ENCODE measurements at places on chromosomes 7 and 10.

- ATAC-seq = peak; percentile 64
Observed at GRCh38 chr10:30493609-30494530, 59.9 kb downstream of the MAP3K8 start.

DNA sequence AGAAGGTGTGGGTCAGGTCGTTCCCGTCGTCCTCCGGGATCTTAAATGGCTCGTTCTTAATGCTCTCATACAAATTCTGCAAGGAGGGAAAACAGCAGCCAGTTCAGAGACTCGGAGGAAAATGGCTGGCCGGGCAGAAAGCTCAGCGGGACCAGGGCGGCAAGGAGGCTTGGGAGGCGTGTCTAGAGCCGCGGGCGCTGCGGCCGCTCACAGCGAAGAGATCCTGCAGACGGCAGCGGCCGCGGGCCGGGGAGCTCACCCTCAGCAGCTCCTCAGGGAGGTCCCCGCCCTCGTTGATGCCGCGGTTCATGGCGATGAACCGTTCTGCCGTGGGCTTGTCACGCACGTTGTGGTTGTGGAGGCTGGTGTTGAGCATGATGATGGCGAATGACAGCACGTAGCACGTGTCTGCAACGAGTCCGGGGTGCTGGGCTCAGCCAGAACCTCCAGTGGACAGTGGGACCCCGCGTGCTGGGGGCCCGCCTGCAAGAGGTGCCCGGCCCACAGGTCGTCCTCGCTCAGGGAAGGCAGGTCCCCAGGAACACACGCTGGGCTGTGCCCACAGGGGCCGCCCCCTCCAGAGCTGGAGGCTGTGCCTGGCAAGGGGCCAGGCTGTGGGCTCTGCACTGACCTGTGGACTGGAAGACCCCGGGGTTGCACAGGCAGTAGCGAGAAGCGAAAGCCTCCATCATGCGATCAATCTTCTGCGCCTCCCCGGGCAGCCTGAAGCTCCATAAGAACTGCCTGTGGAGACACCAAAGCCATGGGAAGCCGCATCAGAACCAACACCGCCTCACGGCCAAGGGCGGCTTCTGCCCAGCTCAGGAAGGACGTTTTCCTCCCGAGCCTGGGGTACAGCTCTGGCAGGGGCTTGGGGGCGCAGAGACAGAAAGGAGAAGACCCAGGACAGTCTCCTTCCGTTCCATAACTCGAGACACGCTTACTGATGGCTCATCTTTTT is 101.6 kb downstream of the CYTH3 start:
- ATAC-seq = no peak

GRCh38 chr7:16365177-16365576 is 56.2 kb downstream of the CRPPA start:
- ATAC-seq = no peak

- ATAC-seq = peak; percentile 67
Observed at GRCh38 chr7:73606801-73607691, 17.3 kb downstream of the MLXIPL start.

DNA sequence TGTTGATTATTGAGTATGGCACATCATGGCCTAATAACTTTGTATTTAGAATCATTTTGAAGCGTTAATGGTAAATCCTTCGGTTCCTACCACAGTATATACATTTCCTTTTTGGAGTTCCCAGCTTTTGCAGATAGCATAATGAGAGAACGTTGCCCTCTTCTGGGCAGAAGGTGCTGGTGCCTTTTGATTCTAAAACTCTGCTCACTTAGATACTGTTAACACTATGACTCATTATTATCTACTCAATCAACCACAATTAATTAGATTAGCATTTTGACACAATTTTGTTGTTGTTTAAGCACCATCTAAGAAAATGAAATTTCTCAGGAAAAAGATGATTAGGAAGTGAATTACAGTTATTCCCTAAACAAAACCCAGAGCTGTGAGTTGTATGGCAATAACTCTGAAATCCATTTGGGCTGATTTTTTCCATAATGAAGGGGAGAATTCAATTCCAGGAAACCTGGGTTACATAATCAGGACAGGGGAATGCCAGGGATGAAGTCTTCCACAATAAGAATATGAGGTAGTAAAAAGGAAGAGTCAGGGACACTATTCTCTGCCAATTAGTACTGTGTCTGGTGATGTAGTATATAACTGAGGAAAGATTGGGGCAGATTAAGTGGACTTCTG is 11.5 kb upstream of the DLD start:
- ATAC-seq = peak; percentile 71

- no peak for ATAC-seq
Observed at GRCh38 chr7:98177553-98177952, 33.7 kb upstream of the BHLHA15 start.

DNA sequence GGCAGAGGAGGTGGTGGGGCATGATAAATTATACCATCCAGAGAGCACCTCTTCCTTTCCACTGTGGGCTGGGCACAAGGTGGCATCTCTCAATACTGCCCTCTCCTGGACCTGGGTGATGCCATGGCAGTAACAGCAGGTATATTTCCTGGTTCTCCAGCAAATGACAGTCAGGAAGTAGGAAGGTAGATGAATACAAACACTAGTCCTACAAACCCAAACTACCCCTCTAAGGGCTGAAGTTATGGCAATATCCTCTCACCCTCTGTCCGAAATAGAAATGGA is 1004.9 kb downstream of the KCNMA1 start:
- ATAC-seq = no peak

Measured in stimulated activated memory B cell treated with anti-CD40 and anti-IgM and Interleukin-4, amounts not matched to agents 10 μg/mL and 1 μg/mL and 100 μg/mL, for 72 hours (primary cell).